ENCODE measurements at places on chromosomes 3 and 15.

DNA sequence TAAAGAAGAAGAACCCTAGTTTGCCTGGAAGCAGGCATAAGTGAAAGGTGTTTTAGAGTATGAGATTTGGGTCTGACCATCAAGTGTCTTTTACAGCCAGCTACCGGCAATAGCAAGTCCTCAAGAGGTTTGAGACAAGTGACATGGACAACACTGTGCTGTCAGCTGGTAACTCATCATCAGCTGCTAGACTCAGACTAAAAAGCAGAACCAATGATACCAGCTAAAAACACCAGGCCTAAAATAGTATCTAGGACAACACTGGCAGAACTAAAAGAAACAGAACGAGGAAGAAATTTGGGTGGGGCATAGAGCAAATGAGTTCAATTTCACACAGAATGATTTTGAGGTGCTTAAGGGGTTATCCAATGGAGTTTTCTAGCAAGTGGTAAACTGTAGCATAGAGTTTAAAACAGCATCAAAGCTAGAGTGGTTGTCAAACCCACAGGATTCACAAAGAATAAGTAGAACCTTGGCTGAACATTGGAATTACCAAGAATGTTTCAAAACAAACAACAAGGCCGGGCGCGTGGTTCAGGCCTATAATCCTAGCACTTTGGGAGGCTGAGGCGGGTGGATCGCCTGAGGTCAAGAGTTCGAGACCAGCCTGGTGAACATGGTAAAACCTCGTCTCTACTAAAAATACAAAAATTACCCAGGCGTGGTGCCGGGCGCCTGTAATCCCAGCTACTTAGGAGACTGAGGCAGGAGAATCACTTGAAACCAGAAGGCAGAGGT is 3.9 kb downstream of the CIAO2A start:
- DNase-seq = no peak

- peak; percentile 73 for DNase-seq
These were observed 1.0 kb downstream of the CPNE9 start for GRCh38 chr3:9704347-9705322.

- peak; percentile 67 for DNase-seq
These were observed 21.7 kb upstream of the TBC1D21 start for GRCh38 chr15:73851689-73852088.

- no peak for DNase-seq
These were observed 744 bp downstream of the ZNF619 start for GRCh38 chr3:40477666-40478065.

DNA sequence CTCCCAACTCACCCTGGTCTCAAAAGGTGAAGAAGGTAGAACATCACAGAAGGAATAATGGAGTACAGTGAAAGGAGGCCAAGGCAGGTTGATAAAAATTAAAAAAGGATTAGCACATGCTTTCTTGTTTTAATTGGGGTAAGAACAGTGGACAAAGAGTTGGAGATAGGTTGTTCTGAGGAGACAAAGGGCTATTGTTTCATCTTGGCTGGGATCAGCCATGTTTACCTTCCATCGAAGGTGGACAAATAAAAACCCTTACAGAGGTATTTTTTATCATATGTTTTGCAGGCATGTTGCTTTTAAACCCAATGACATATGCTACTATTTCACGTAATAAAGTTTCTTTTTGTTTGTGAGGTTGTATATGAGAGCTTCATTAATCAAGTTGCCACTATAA is 12.9 kb downstream of the COMMD2 start:
- DNase-seq = no peak
